ENCODE measurements at places on chromosomes 2 and 18.

- DNase-seq = no peak
Measured at GRCh38 chr2:218880859-218881594, 375 bp downstream of the WNT10A start.

DNA sequence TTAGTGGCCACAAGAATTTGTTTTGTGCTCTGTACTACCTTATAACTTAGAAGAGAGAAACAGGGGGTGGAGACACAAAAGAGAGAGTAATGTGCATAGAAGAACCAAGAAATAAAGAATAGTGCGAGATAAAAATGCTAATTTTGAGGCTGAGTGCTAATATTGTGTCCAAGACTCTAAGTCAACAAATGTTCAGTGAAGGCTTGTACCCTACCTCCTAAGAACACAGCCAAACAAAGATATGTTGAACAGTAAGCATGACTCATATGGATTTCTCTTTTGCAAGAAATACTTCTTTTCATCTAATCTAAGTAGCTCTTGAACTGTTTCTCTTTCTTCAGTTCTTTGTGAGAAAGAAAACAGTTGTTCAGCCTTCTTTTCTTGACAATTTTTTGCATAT is 45.2 kb downstream of the GAREM1 start:
- DNase-seq = no peak

GRCh38 chr18:10020171-10020570 is 106.4 kb downstream of the VAPA start:
- no peak for DNase-seq

GRCh38 chr18:69969491-69969890 is 21.8 kb upstream of the CD226 start:
- no peak for DNase-seq

GRCh38 chr2:219523031-219523671 is 8.9 kb downstream of the ASIC4 start:
- DNase-seq = no peak

DNA sequence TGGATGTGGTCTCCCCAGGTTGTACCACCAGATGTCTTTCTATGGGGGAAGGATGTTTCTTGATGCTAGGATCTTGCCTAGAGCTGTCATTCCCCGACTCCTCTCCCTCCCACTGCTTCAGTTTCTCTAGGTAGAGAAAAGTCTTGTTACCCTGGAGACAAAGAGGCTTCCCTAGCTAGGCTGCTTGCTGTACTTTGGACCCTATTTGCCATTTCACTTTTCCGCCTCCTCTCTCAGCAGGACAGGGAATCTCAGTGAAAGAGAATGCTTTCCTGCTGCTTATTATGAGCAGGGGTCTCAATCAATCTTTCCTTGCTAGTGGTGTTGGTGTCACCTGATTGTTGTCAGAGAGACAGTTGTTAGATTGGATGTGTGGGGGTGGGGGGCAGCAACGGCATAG is 818.8 kb upstream of the GYPC start:
- DNase-seq = no peak

GRCh38 chr2:101558740-101559525 is 84.0 kb upstream of the RFX8 start:
- DNase-seq = no peak

- DNase-seq = no peak
Measured at GRCh38 chr2:120622159-120622869, 113.4 kb upstream of the GLI2 start.

- DNase-seq = no peak
Measured at GRCh38 chr2:83112858-83113257, 1346.2 kb downstream of the SUCLG1 start.

GRCh38 chr2:203052539-203052938 is 37.9 kb downstream of the NBEAL1 start:
- no peak for DNase-seq

DNA sequence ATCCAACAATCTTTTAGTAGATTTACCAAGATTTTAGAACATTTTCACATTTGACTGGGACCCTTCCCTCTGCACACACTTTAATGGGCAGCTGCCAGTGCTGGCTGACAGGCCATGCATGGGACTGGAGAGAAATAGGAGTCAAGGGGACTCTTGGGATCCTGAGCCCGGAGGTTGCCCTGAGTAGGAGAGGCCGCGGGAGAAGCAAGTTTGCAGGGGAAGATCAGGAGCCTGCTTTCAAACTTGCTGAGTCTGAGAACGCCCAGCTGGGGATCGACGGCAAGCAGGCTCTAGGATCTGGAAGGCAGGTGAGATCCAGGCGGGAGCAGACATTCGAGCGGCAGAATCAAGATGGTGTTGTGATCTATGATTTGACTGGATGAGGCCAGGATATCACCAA is 186.1 kb downstream of the HDAC4 start:
- DNase-seq = no peak

DNA sequence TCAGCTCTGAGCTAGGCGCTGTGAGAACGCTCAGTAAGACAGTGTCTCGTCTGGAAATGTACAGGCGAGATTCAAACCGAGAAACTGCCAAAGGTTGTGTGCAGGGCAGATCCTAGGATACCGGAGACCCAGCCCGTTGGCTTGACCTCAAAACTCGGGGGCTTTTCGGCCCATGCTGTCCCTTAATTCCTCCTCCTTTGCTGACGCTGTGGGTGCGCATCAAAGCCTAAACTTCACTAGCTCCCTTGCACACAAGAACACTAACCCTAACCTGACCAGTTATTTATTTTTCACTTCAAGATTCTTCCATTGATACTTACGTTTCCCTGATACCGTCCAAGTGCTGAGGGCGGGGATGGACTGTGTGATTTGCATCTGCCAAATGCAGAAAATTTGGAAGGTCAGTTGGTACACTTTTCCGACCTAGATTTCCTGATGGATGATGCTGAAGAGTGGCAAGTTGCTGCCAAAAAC is 1.0 kb upstream of the AAK1 start:
- DNase-seq = no peak

- DNase-seq = no peak
Measured at GRCh38 chr2:64226611-64227010, 82.4 kb upstream of the PELI1 start.

DNA sequence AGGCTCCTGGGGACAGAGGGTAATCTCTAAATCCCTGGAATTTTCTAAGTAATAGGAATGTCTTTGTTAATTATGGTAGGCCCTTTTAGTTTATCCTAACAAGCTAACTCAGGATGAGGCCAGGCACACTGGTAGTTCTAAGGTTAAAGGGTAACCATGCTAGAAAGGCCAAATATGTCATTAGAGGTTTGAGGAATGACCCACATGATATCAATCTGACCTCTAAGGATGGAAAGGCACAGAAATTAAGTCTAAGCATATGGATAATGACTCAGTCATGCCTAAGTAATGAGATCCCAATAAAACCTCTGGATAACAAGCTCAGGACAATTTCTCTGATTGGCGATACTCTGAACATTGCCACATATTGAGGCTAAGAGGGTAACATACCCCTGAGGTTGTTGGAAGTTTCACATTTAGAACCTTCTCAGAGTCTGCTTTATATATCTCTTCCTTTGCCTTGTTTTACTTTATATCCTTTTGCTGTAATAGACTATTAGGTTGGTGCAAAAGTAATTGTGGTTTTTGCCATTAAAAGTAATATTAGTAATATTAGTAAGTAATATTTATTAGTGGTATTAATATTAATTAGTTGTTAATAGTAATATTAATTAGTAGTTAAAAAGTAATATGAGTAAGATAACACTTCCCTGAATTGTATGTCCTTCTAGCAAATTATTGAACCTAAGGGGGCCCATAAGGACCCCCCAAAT is 806.3 kb upstream of the GCFC2 start:
- no peak for DNase-seq

DNA sequence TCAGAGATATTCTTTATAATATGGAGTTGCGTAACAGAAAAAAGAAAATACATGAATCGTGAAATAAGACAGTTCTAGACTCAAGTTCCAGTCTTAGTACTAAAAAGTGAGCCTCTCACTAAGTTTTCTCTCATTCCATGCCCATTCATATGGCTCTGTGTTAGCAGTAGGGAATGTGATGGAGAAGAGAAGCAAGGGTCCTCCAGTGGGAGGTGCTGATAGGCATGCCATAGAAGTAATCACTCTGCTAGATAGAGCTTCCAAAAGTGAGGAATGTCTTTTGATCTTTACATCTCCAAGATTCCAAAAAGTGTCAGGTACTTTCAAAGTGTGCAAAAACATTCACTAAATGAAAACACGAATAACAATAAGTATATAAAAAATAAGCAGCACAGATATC is 678.4 kb downstream of the DCDC2C start:
- DNase-seq = no peak

DNA sequence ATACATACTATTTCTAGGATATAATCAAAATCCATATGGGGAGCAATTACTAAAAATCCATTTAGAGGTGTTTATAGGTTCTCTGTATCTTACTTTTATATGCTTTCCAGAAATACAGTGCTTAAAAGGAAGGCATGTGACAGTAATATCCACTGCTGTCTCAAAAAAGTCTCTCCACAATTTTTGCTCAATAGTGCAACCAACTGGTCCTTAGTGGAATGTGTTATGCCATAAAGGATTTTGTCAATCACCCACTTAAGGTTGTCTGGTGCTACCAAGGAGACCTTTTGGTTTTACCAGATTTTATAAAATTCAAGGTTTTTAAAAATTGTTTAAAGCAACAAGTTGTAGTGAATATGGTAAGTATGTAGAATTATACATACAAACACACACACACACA is 328.5 kb upstream of the DSEL start:
- DNase-seq = no peak

- DNase-seq = no peak
Measured at GRCh38 chr2:228728961-228729360, 542.1 kb downstream of the PID1 start.

DNA sequence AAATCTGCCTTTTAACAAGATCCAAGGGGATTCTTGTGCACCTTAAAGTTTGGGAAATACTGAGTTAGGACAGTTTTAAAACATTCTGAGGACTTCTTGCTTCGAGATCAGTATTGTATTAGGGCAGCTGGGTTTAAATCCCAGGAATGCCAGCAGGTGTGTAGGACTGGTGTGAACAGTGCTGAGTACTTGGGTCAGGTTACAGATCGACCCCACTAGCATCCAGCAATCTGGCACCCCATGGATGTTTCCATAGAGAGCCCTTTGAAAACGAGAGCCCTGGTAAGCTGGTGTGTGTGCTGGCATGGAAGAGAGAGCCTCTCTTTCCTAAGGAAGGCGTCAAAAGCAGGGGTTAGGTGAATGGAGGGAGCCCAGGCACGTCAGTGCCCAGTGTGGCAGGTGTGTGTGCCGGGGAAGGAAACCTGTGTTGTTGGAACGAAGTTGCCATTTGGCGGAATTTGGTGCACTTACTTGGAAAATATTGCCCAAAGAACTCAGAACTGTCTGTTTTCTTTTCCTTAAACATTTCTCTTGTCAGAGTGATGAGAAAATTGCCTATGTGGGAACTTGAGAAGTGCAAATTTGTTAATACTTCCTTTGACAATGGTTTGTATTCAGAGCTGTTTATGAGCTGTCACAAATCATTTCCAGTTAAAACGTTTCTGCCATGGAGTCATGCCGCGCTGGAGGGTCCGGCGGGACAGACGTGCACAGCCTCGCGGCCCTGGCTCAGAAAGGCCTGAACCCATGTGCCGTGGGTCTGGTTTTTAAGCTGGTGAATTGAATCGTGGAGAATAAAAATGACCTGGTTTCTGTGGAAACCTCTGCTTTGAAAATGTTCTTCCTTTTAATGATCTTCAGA is 38.1 kb downstream of the LDLRAD4 start:
- no peak for DNase-seq

DNA sequence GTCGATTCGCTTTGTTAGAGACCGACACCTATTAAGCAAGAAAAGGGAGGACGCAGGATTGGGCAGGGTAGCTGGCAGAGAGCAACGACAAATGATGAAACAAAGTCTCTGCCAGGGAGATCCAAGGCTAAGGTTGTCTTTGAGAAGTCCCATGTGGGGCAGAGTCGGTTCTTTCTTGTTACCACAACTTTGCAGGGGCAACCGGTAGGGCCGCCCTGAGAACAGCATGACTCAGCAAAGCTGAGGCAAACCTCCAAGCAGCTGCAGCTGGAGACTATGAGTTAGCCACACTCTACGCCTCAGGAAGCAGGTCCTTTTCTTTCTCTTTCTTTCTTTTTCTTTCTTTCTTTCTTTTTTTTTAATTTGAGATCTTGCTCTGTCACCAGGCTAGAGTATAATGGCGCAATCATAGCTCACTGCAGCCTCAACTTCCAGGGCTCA is 452.3 kb upstream of the ID2 start:
- DNase-seq = peak; percentile 55

DNA sequence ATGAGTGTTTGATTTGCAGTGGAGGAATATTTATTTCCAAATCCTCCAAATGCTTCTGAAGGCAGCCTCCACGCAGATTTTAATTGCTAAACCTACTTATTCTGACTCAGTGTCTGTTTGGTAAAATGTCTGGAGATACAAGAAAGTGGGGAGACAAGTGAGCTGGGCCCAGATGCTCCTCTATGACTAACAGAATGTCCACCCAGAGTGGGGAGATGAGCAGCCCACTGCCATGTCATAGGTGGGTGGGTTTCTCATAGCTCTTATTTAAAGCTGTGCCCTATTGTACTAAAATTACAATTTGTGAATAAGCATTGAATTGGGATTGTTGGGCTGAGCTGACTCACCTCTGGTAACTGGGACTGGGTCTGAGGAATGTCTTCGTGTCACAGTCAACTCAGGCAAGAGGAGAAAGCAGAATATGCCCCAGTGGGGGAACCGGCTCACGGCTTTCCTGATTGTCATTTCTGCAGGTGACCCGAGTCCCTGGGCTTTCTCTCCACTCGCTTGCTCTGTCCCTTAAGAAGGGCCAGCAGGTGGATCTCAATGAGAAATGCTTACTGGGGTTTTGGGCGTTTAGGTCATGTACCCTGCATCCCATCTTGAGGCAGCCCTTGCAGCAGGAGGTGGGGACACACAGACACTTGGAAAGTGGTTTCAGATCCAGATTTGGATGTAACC is 116.3 kb upstream of the SPRED2 start:
- DNase-seq = no peak

GRCh38 chr2:74816540-74817303 is 17.2 kb upstream of the HK2 start:
- DNase-seq = no peak

DNA sequence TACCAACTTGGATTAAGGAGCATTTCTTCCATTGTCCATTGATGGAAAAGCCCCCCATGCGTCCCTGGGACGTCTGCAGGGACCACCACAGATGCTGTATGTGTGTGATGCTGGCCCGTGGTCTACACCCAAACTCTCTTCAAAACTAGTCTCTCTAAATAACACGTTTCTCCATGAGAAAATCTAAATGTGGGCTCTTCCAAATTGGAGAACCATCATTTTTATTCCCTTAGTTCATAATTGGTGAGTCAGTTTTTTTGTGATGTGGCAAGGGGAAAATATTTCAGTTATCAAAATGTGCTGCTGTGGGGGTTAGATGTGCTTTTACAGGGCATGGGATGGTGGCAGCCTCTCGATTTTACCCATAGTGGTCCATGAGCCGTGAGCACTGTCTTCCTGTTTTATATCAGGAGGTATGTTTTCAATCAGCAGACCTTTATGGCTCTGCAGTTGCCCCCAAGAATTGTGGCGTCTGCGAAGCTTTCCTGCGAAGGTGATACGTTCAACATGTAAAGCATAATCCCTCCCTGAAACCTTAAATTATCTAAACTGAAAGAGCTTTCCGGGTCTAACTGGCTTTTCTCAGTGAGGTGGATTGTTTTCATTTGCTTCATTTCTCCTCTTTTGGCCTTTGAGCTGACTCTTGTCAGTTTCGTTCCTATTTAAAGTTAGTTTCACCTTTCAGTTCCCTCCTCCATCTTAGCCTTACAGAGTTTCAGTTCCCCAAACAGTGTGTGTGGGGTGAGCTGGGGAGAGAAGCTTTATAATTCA is 78.4 kb downstream of the SETBP1 start:
- DNase-seq = peak; percentile 14
